ENCODE measurements at places on chromosomes 11 and 22.
A peak's percentile ranks its signal among the peaks of the same experiment; 100 is the strongest.

GRCh38 chr11:3855808-3856491 is 486 bp downstream of the STIM1 start:
- peak; percentile 25 for DNase-seq

GRCh38 chr11:120112174-120112796 is 25.6 kb downstream of the TRIM29 start:
- no peak for DNase-seq

GRCh38 chr11:16456366-16456765 is 100.0 kb upstream of the SOX6 start:
- DNase-seq = no peak

DNA sequence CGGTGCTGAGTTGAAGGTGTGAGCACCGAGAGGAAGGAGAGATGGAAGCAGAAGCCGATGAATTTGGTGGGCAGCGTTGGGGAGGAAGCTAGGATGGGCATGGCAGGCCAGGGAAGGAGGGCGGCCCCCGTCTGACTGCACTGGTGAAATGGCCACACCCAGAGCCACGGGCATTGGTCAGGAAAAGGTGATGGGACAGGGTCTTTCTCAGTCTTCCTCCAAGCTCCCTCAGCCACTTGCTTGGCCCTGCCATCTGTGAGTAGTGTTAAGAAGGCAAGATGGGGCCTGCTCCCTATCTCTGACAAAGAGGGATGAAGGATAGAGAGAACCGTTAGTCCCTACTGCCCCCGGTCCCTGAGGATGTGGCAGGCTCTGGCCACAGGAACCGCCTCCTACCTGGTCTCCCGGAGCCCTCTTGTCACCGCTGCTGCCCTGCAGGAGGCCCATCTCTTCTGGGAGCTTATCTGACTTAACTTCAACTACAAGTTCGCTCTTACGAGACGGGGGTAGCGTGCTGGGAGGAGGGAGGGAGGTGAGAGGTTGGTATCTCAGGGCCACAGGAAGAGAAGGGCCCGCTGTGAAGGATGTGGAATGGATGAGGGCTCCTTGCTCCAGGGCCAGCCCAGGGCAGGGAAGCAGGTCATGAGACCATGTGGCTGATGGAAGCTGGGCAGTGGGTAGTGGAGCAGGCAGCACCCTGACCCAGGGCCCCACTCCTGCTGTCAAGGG is 6.8 kb downstream of the MCAM start:
- DNase-seq = no peak

GRCh38 chr11:34251589-34251980 is 106.2 kb downstream of the ABTB2 start:
- no peak for DNase-seq

GRCh38 chr11:92810423-92811064 is 158.9 kb upstream of the MTNR1B start:
- DNase-seq = no peak

DNA sequence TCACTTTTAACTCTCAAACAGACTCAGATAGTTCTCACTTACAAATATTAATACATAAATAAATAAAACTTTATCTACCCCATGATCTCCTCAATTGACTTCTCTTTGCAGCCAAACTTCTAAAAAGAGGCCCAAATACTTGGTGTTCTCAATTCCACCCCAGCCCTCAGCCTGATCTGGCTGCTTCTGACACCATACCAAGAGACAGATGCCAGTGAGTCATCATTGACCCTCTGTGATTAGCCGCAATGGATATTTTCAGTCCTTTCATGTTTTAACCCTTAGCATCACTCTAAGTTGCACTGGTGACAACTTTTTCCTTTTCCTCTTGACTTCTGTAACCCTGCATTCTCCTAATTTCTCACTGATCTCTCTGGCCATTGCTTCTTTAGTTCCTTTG is 184.1 kb upstream of the ARHGAP20 start:
- DNase-seq = no peak

GRCh38 chr11:71179877-71180605 is 72.3 kb downstream of the SHANK2 start:
- no peak for DNase-seq

GRCh38 chr11:83564870-83565269 is 278.7 kb upstream of the CCDC90B start:
- no peak for DNase-seq

DNA sequence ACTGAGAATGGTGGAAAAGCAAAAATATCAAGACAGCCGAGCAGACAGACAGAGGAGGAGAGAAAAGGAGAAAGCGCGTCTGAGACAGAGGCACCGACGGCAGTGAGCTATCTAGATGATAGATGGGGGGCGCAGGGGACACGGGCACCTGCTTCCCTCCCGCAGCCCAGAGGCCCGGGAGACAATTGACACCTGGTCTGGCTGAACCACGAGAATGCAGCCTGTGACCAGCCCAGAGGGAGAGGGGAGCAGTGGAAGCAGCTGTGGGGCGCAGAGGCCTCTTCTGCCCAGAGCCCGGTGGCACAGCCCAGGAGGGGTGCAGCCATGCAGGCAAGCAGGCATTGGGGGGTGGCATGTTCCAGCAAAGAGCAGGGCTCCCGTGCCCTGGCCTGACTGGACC is 48.2 kb downstream of the ELFN2 start:
- no peak for DNase-seq
